Fibroblast of upper back skin (primary cell): ENCODE measurements at places on chromosomes 1 and 21.

- no peak for DNase-seq
These were observed 23.0 kb downstream of the MARK1 start for GRCh38 chr1:220550811-220551399.

- DNase-seq, result no peak
These were observed 4.8 kb downstream of the ZNF672 start for GRCh38 chr1:248842781-248843331.

GRCh38 chr21:41761211-41761933 is 5.5 kb downstream of the RIPK4 start:
- no peak for DNase-seq

GRCh38 chr1:116853680-116854402 is 55.9 kb upstream of the PTGFRN start:
- DNase-seq, result peak; percentile 90

DNA sequence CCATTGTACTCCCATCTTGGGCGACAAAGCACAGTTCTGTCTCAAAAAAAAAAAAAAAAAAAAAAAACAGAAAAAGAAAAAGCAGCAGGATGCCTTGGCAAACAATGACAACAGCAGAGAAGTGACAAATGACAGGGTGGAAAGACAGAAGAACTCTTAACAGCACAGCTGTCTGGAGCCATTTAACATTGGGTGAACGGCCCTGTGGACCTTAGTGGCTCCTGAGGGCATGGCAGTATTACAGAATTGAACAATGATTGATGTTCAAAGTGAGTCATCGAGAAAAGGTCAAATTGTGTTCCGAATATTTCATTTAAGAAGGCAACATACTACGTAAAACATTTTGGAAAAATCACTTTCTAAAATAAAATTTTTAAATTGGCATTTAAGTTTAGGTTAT is 30.0 kb downstream of the DNASE2B start:
- DNase-seq, result no peak

DNA sequence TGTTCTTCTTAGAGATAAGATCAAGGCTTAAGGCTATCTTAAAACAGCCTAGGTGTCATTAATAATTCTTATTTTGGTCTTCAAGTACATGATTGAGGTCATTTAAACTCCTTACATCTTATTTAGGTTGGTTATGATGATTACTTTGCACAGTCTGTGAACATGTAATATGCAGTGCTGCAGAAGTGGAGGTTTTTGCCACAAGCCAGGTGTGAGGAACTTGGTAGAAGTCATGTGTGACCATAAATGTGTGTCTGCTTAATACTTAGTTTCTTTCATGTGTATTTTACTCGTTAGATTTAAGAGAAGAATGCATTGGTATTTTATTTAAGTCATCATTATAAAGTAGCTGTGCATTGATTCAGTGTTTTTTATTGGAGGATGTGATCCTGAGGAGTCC is 10.1 kb downstream of the ATG4C start:
- DNase-seq, result no peak

DNA sequence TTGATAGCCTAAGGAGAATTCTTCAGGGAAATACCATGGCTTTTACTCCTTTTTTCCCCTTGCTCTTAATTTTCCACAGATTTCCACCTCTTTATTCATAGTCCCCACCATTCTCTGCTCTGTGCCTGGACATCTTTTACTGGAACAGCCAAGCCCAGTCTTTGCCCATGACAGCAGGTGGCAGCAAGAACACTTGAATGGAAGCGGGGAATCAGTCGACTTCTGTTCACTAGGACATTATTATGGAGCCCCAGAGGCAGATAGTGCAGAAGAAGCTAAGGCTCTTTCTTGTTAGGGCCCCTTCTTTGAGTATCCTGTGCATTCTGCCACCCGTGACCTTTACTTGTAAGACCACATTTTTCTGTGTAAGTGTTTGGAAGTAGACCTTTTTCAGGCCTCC is 6.3 kb downstream of the OR14I1 start:
- DNase-seq, result no peak

- DNase-seq, result peak; percentile 87
These were observed 34.1 kb downstream of the CDCP2 start for GRCh38 chr1:54118704-54119103.

DNA sequence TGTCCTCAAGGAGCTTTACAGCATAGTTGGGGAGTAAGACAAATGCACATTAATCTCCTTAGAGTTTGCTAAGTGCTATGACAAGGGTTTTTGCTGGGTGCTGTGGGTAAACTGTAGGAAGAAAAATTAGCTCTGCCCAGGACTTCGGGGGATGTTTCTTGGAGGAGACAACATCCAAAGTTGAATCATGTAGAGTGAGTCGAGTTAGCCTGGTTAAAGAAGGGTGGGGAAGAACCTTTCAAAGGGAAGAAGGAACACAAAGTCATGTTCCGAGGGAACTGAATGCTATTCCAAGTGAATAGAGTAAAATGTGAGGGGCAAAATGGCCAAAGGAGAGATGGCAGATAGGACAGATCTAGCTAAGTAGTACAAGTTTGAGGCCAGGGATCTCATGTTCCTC is 17.1 kb downstream of the SPRTN start:
- no peak for DNase-seq

GRCh38 chr1:119359730-119360129 is 8.9 kb upstream of the HAO2 start:
- DNase-seq, result no peak

GRCh38 chr1:119882132-119883049 is 13.9 kb downstream of the ADAM30 start:
- DNase-seq, result no peak

DNA sequence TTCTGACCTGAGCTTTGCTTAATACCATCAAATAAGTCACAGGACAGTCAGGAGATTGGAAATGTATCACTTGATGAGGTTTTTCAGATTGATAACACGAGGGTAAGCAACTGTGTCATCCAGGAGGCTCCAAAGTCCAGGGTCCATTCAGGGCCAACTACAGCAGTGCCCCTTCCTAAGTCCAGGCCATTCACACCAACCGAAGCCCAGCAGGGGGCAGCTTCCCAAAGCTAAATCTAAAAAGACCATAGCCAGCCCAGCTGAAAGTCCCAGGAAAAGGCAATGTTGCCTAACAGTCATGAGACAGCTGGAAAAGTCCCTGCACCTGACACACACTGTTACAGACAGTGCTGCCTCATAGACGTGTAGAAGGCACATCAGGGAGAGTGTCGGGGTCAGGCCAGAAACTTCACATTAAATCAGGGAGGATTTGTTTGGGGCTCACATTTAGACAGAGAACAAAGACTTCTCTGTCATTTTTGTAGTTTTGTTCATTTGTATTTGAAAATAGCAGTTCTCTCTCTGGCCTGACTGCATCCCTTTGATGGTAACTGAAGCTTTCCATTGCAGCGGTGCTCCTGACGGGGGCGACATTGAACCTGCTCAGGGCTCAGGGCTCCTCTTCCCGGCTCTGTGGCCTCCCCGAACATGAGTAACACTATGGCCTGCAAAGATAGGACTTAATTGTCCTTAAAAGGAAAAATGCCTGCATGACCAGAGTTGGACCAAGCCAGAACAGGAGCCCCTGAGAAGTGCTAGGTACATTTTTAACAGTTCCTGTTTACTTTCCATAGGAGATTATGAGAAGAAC is 200.4 kb downstream of the NRIP1 start:
- peak; percentile 75 for DNase-seq

- DNase-seq, result peak; percentile 43
These were observed 9.1 kb downstream of the SGIP1 start for GRCh38 chr1:66542811-66543767.

GRCh38 chr1:54163573-54163972 is 10.8 kb upstream of the CDCP2 start:
- no peak for DNase-seq

GRCh38 chr1:206709322-206709721 is 24.6 kb downstream of the MAPKAPK2 start:
- no peak for DNase-seq

GRCh38 chr1:7008975-7009740 is 223.9 kb downstream of the CAMTA1 start:
- no peak for DNase-seq

GRCh38 chr1:50982611-50983010 is 12.6 kb downstream of the CDKN2C start:
- no peak for DNase-seq

- no peak for DNase-seq
These were observed 241.0 kb upstream of the NFIA start for GRCh38 chr1:60841116-60842046.

DNA sequence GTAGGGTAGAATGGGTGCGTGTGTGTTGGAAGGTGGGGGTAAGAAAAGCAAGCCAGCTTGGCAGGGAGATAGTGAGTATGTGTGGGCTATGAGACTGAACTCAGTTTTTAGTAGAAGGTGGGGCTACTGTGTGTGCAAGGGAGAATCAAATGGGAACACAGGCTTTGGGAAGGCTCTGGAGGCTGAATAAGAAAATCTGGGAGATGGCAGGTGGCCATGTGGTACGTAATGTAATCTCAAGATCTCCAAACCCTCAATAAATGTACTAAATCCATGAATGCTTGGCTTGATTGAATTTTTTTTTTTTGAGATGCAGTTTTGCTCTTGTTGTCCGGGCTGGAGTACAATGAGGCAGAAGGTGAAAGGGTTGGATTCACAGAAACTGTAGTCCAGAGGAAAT is 3.5 kb upstream of the ZSCAN20 start:
- DNase-seq, result no peak

- DNase-seq, result peak; percentile 78
These were observed 17.5 kb downstream of the B3GALT5 start for GRCh38 chr21:39630191-39630591.

GRCh38 chr1:204426035-204426436 is 14.4 kb upstream of the PPP1R15B start:
- peak; percentile 59 for DNase-seq

DNA sequence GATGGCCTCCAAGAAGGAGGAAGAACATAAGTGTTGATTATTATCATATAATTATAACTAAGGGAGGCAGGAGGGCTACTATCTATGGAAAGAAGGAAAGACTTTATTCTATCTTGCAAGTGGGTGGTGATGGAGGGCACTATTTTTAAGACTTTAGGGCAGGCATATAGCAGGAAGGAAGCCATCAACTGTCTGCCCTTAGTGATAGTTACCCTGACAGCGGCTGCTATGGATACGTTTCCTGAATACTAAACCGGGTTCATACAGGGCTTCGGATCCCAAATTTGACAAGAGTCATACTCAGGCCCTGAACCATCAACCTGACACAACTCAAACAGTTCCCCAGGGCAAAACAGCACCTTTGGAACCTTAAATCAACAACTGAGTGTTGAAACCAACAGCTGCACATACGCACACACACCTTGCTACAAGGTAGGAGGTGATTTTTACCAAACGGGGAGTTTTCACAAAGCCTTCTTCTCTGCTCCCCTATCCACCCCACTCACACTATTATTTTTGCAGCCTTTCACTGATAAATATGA is 397.2 kb downstream of the OMA1 start:
- DNase-seq, result no peak

DNA sequence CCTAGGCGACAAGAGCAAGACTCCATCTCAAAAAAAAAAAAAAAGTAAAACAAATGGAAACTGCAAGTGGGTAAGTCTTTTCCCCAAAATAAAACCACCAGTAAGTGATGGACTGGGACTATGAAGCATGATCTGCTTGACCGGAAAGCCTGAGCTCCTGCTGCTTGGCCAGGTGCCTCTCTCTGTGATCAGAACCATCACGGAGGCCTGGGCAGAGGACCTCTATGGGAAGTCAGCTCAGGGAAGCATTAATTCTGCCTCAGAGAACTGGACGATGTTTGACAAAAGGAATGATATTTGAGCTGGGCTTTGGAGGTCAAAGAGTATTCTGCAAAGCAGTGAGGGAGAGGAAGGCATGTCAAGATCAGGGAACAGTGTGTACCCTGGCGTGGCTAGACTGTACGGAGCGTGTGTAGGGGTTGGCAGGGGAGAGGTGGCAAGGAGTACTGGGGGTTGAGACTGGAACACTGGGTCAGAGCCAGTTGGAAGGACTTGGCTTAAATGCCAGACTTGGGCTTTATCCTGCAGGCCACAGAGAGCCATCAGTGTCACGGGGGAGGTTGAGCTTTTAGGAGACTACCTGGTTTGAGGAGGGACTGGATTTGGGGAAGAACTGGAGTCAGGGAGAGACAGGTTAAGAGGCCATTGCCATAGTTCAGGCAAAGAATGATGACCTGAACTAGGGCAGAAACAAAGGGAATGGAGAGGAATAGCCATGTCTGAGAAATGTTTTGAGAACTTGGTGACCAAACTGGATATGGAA is 16.4 kb downstream of the ATP1A2 start:
- DNase-seq, result no peak

- DNase-seq, result no peak
These were observed 50.8 kb upstream of the KCNJ6 start for GRCh38 chr21:37967036-37967435.

GRCh38 chr1:82226186-82226505 is 425.4 kb downstream of the ADGRL2 start:
- DNase-seq, result peak; percentile 12

DNA sequence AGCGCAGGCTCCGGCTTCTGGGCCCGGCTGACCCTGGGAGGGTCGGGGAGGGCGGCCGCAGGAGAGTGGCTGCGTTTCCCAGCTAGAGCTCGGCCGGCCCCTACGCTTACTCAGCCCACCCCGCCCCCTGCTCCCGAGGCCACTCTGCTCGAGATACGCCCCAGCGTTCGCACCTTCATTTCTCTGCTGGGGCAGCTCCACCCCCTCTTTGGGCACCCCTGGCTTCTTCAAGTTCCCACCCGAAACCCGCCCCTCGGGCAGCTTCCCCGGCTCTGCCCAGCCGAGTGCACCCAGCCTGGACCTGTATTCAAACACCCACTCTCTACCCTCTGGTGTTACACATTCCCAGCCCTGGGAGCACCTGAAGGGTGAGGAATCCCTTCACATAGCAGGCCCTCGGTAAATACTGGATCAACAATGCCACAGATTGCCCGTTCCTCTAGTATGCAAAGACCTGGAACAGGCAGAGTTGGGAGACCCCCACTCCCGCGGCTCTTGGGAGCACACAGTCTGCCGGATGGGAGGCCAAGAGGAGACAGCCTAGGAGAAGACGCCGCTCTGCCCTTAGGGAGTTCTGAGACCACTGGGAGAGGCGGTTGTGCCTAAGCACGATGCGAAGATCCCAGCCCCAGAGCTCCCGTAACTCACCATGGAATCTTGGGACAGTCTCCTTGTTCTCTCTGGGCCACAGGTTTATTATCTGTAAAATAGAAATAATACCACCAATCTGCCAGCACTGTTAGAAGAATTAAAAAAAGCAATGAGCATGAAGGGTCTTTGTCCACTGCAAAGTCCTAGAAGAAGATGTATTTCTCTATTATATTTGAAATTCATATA is 566 bp upstream of the PAQR7 start:
- no peak for DNase-seq

DNA sequence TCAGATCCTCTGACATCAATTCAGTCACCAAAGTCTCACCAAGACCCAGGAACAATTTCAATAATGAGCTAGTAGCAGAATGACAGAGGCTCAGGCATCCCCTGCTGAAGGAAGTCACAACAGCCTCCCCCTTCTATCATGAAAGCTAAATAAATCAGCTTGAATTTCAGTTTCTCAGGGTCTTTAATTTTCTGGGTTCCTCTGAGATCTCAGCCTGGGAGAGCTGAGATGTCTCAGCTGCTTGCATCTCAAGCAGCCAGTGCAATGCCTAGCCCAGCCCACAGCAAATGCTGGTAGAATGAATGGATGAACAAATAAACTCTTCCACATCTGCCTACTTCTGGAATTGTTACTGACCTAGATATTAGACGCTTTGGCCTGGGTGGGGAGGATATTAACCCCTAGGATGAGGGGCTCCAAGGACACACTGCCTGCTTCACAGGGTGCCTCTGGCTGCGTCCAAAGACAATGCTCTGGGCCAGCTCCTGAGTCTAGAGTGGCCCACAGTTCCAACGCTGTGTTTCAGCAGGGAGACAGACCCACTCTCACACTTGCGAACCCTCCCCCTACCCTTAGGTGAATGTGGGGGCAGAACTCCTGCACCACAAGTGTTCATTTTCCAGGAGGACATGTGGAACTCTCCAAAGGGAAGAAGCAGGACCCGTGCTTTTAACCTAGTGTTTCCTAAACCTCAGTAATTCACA is 11.2 kb upstream of the LORICRIN start:
- no peak for DNase-seq
